T47D (cell line): ENCODE measurements at places on chromosomes 12 and 14.
A peak's percentile ranks its signal among the peaks of the same experiment; 100 is the strongest.

- no peak for DNase-seq
Observed at GRCh38 chr12:18953505-18953904, 176.0 kb upstream of the PLEKHA5 start.

DNA sequence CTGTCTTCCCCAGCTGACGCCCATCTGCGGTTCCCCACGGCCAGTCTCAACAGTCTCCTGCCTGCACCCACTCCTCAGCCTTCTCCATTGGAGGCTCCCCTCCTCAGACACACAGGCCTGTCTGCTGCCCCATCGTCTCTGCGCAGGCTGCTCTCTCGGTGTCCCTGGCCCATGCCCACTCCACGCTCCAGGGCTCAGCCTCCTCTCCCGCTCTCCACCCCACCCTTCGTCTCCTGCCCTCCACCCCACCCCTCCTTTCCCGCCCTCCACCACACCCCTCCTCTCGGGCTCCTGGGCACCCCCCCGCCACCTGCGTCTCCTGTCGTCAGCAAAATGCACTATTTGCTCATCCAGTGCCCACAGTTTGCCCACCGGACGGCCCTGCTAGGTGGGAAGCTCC is 119.6 kb upstream of the DIO3 start:
- DNase-seq = no peak

DNA sequence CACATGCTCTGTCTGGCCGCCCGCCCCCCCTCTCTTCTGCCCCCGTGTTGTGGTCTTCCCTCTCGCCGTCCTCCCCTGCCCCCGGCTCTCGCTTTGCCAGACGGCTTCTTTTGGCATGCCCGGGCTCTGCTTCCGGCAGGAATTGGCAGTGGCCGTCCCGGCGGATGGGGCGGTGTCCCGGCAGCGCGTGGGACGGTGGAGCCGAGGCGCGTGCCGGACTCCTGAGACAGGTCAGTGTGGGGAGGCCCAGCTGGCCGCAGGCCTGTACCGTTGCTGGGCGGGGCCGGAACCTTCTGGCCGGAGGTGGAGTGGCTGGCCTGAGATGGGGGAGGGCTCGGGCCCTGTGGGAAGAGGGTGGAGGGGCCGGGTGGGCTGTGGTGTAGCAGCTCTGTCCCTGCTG is 17.1 kb downstream of the KIF26A start:
- no peak for DNase-seq

GRCh38 chr14:50635141-50635540 is 33.0 kb downstream of the SAV1 start:
- DNase-seq = no peak

- DNase-seq = no peak
Observed at GRCh38 chr14:82422230-82422629, 888.6 kb upstream of the SEL1L start.

DNA sequence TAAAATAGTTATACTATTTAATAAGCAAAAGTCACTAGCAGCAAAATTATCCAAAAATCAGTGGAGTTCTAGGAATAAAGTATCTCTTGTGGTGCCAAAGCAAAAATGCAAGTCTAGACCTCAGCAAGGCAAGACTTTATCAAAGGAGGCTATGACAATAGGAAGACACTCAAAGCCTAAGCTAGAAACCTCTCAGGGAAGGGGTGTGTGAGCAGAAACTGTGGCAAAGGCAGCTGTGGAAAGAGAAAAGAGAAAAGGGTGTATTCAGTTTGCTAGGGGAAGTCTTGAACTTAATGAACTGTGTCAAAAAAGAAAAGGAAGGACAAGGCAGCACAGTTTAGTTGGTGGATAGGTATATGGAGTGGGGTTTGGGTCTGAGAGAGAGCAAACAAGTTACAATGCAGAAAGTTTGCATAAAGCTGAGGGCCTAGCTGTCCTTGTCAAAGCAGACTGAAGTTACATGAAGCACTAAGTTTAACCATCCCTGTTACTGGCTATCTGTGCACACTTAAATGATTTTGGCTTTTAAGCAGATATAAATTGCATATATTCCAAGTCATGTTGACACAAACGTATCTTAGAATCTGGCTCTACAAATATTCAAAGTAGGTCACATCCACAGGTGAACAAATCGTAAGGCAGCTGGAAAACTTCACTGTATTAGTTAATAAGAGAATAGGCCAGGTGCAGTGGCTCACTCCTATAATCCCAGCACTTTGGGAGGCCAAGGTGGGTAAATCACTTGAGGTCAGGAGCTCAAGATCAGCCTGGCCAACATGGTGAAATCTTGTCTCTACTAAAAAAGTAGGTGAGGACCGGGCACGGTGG is 31.0 kb upstream of the AMN1 start:
- no peak for DNase-seq

- DNase-seq = peak; percentile 82
Observed at GRCh38 chr12:121124402-121125109, 8.1 kb upstream of the P2RX7 start.

GRCh38 chr14:30243207-30243606 is 315.6 kb upstream of the PRKD1 start:
- DNase-seq = no peak

- DNase-seq = no peak
Observed at GRCh38 chr12:68572661-68573060, 38.0 kb upstream of the RAP1B start.

GRCh38 chr14:93410021-93410420 is 20.7 kb upstream of the UNC79 start:
- DNase-seq = no peak

DNA sequence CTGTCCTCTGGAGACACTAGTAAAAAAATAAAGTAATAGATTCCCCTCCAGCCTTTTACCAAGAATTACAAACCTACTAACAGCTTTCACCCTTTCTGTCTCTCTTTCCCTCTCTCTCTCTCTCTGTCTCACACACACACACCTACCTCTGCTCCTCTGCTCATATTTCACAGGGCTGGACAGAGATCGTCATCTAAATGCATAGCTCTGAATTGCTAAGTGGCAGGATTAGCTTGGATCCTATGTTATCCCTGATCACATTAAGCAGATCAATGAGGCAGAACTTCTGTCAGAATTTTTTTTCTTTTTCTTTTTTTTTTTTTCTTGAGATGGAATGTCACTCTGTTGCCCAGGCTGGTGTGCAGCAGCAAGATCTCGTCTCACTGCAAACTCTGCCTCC is 22.9 kb downstream of the VCPKMT start:
- no peak for DNase-seq

DNA sequence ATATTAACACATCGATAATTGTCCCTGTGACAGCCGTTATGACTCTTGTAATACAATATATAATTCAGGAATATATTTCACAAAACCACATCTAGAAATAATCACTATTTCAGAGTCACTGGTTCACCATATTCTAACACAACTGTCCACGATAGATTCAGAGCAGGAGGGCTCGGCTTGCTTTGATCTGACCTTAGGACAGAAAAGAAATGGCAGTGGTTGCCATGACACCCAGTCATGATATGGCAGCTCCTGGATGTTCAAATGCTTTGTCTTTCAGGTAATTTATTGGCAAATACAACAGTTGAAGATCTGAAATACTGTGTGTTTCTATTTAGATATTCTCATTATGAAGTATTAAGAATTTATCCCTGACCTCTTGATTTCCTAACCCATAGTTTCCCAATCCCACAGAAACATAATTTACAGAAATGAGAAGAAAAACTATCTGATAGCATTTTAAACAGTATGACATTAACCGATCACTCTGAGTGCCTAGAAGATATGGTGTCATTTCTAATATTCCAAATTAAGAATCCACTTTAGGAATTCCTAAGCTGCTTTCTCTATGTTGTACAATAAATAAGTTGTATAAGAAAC is 116.4 kb downstream of the EPS8 start:
- no peak for DNase-seq

- peak; percentile 62 for DNase-seq
Observed at GRCh38 chr14:92316937-92317336, 6.0 kb upstream of the SLC24A4 start.
